ENCODE measurements at places on chromosomes 6 and 20. TPM values are rescaled to one million over a fixed set of nuclear protein-coding genes. Genes with fewer than 3 reads are reported as not detected.

GRCh38 chr20:14245368-14245970 lies 91.9 kb downstream of the FLRT3 start:
- DNase-seq: no peak

- no peak for DNase-seq
These were observed 56.4 kb upstream of the DUSP22 start for GRCh38 chr6:235763-236360.

- DNase-seq: no peak
These were observed 24.2 kb upstream of the TAGAP start for GRCh38 chr6:159068904-159069578.

The CLPSL2 gene
- total RNA-seq: not detected

GRCh38 chr6:140579918-140580317 lies 1205.5 kb upstream of the CITED2 start:
- DNase-seq: no peak

The OR2H2 gene
- not detected for total RNA-seq

GRCh38 chr20:32447136-32448027 lies 89.3 kb downstream of the ASXL1 start:
- peak; percentile 70 for DNase-seq

The ZNF451 gene
- total RNA-seq: 64.3 TPM

DNA sequence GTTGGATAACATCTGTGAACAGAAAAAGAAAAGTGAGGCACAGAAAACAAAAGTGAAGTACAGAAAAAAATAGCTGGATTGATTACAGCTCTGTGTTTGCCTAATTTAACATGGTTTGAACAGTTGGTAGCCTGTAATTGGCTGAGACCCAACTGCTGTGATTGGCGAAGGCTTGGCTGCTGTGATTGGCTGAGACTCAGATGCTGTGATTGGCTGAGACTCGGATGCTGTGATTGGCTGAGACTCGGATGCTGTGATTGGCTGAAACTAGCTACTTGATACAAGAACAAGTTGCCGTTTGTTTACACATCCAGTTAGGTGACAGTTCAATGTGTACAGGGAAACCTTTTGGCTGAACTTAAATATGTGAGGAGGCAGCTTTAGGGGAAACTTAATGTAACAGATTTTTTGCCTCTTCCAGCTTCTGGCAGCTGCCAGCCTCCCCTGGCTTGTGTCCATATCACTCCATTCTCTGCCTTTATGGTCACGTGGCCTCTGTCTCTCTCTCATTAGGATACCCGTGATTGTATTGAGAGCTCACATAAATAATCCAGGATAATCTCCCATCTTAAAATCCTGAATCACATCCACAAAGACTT lies 223.4 kb upstream of the FOXA2 start:
- DNase-seq: no peak

The ERVFRD-1 gene
- total RNA-seq: 0.12 TPM

- DNase-seq: peak; percentile 87
These were observed at the start of gene ATXN1 for GRCh38 chr6:16760516-16761470. ATXN1 (minus strand) TSS chr6:16761460.

- DNase-seq: no peak
These were observed 67.2 kb downstream of the MAP3K4 start for GRCh38 chr6:161058741-161059140.

The DCBLD1 gene
- total RNA-seq: 16.8 TPM

The SNAP91 gene
- total RNA-seq: 2.1 TPM

The GPR63 gene
- 3.6 TPM for total RNA-seq
